Lung (tissue), 17 donors: ENCODE measurements at places on chromosomes 12 and 14. TPM values are rescaled to one million over a fixed set of nuclear protein-coding genes. Genes with fewer than 3 reads are reported as not detected.

The CD4 gene
- 83.7 TPM for total RNA-seq

- peaks cover 9% of the 10 kb centered on the region for H3K27me3 ChIP-seq
- no peaks in the 10 kb centered on the region for H3K4me1 ChIP-seq
- no peaks in the 10 kb centered on the region for H3K36me3 ChIP-seq
- no peak overlapping the region for H3K27ac ChIP-seq
- no peak overlapping the region for H3K4me3 ChIP-seq
Measured at GRCh38 chr14:74507840-74508239, 14.3 kb downstream of the ISCA2 start.

The RBP5 gene
- total RNA-seq: 1.9 TPM

The STYX gene
- total RNA-seq: 21.6 TPM

DNA sequence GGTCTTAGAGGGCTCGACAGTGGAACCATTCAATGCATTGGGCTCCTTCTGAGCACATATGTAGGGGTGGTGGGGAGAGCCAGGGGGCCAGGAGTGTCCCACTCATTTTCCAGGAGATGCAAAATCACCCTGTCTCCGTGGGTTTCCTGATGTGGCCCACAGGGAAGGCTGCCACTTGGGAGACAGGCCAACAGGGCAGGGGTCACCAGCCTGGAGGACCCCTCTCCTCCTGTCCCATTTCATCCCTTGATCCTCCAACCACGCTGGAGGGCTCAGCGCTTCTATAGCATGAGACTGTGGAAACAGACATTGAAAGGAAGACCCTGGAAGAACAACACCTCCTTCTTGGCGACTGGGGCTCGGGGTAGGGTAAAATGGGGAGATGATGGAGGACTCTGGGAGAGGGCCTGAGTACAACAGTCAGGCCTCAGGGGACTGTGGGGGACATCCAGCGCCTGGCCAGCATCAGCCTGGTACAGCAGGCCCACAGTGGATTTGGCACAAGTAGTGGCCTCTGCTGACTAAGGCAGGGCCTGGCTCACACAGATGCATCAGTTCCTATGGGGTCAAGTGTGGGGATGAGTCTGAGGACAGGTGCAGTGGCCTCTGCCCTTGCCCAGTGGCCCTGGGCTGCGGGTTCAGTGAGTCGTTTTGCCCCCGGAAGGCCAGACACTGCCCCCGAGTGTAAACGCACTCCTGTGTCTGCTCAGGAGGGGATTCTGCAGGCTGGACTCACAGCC lies 68.0 kb downstream of the PRIMA1 start:
- no peak overlapping the region for H3K27ac ChIP-seq
- H3K36me3 ChIP-seq: no peaks in the 10 kb centered on the region
- no peak overlapping the region for H3K4me3 ChIP-seq
- no peaks in the 10 kb centered on the region for H3K4me1 ChIP-seq
- H3K27me3 ChIP-seq: no peaks in the 10 kb centered on the region

The MYF5 gene
- total RNA-seq: not detected

GRCh38 chr12:15497671-15498292 lies 175.5 kb downstream of the PTPRO start:
- no peaks in the 10 kb centered on the region for H3K36me3 ChIP-seq
- H3K27ac ChIP-seq: no peak overlapping the region
- H3K27me3 ChIP-seq: no peaks in the 10 kb centered on the region

DNA sequence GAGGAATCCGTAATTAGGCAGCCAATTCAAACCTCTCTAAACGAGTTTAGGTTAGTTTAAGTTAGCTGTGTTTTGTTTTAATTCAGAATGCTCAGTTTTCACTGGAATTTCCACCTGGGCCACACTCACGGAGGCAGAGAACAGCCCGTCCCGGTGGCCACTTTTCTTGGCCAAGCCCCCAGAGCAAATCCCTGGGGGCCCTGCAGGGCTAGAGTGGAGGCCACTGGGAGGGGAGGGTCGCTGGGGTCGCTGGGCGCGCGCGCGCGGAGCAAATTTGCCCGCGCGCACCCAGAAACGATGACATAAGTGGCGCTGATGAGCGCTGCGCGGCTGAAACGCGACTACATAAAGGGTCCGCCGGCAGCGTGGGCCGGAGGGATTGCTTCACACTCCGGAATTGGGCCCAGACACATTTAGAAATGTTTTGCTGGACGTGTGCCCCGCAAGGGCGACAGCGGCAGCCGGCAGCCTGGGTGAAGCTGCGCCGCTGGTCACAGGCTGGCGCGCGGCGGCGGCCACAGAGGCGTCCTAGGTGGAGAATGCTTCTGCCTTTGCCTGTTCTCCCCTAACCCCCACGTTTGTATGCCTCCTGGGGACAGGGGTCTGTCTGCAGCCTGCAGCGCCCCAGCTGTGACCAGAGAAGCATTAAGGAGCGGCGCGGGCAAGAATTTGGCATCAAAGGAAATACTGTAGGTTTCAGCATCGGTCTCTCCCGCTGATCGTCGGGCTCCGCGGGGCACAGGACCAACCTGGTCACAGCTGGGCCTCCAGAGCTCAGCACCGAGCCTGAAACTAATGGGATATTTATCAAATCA lies 37.9 kb upstream of the TBX5 start:
- no peak overlapping the region for H3K4me3 ChIP-seq
- H3K36me3 ChIP-seq: no peaks in the 10 kb centered on the region
- peaks cover 20% of the 10 kb centered on the region for H3K4me1 ChIP-seq

GRCh38 chr14:36718216-36718615 lies 56.6 kb downstream of the PAX9 start:
- H3K27ac ChIP-seq: no peak overlapping the region
- no peak overlapping the region for H3K4me3 ChIP-seq
- no peak for DNase-seq
- no peaks in the 10 kb centered on the region for H3K4me1 ChIP-seq
- H3K27me3 ChIP-seq: peaks cover 3% of the 10 kb centered on the region

The CLEC2D gene
- total RNA-seq: 30.5 TPM

The PAH gene
- 0.57 TPM for total RNA-seq

GRCh38 chr14:89702073-89702875 lies 252.3 kb downstream of the EFCAB11 start:
- no peak overlapping the region for H3K4me3 ChIP-seq
- H3K4me1 ChIP-seq: no peaks in the 10 kb centered on the region
- H3K27me3 ChIP-seq: no peaks in the 10 kb centered on the region
- H3K36me3 ChIP-seq: no peaks in the 10 kb centered on the region
- peak overlapping the region; percentile 81 for H3K27ac ChIP-seq

DNA sequence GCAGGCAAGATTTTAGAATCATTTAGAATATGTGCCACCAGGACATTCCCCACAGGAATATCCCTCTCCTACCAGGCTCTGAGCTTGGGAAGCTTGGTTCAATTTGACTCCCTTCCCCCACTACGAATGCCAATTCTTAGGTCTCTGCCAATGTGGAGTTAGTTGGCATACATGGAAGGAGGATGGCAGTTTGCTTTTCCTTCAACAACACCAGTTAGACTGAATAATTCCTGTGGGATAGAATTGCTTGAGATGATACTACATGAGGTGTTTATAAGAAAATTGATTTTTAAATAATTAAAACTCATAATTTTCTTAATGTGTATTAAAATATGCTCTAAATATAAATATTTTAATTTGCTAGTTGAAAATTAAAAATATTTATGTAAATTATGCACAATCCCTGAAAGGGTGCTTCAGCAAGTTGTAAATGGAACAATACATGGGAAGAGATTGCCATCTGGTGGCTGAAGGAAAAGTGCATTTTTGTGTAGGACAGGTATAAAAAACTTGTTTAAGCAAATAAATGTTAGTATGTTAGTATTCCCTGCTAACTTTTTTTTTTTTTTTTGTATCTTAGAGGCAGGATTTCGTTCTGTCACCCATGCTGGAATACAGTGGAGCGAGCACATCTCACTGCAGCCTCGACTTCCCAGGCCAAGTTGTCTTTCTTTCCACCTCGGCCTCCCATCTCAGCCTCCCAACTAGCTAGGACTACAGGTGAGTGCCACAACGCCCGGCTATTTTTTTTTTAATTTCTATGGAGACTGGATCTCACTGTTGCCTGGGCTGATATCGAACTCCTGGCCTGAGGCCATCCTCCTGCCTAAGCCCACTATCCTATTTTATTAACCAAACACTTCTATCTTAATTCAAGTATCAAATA lies 25.8 kb upstream of the STRAP start:
- H3K36me3 ChIP-seq: no peaks in the 10 kb centered on the region
- H3K4me1 ChIP-seq: peaks cover 19% of the 10 kb centered on the region
- H3K27me3 ChIP-seq: no peaks in the 10 kb centered on the region
- no peak overlapping the region for H3K4me3 ChIP-seq

The RASAL1 gene
- total RNA-seq: 0.58 TPM

The KLRC4 gene
- total RNA-seq: not detected
